Mesothelial cell of epicardium (in vitro differentiated cells): ENCODE measurements at places on chromosomes 4 and X. TPM values are rescaled to one million over a fixed set of nuclear protein-coding genes. Genes with fewer than 3 reads are reported as not detected.

GRCh38 chr4:71237641-71238040 is 101.2 kb upstream of the SLC4A4 start:
- DNase-seq, result no peak

DNA sequence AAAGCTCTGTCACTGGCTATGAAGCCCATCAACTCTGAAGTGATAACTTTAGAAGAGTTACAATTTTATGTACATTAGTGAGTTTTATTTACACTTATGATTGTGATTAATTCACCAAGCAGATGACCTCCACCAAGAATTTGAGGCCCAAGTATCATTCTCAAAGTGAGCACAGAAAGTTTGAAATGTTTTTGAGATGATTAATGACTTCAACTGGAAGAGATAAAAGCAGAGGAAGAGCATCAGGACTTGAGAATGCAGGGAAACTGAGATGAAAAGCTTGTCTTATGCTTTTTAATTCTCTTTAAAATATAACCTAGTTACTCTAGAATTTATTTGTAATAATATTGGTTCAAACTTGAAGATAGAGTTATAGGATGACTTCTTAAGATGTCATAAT is 112.8 kb upstream of the H2AZ1 start:
- no peak for DNase-seq

DNA sequence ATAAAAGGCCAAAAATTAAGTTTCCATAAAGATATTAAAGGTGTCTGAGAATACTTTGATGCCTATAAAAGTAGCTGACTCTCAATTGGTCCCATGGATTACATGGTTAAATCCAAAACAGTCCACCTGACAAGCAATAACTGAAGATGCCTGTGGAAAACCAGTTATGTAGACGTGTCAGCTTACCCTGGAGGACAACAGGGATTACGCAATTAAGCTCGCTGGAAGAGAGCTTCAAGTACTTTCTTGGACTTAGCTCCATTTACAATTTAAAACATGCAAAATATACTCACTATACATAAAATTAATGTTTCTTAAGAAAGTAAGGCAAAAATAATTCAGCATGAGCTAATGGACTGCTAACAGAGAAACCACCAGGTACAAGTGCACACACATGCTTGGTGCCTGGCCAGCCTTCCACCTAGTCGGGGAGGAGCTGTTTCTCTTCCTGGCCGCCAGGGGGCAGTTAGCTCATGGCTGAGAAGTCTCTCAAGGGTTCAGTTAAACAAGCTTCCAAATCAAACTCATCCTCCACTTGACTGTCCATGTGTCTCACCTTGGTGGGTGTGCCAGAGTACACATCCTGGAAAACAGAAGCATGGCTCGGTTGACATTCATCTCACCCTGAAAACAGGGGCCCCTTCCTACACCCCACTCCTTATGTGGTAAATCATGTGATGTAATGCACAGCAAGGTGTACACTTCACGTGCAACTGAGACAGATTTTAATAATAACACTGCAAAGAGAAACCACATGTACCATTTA is 9.2 kb upstream of the FAM53A start:
- peak; percentile 70 for DNase-seq

DNA sequence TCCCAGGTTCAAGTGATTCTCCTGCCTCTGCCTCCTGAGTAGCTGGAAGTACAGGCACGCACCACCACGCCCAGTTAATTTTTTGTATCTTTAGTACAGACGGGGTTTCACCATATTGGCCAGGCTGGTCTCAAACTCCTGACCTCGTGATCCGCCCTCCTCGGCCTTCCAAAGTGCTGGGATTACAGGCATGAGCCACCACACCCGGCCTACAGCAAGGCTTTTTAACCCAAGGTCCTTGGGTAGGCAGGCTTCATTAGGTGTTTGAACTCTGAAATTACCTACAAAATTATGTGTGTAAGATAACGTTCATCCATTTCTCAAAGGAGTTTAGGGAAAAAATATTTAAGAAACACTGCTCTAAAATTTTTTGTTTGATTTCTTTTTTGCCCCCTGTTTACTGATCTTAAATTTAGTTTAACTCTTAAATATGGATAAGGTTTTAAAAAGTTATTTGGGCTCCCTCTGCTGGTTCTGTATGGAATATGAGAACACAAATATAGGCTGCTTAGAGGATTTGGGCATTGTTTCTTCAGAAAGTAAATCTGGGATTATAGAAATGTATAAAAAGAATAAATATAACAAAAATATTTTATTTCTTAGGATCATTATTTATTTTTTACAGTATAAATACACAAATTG is 92.8 kb downstream of the CBR4 start:
- no peak for DNase-seq

GRCh38 chr4:126265888-126266287 is 951.1 kb downstream of the FAT4 start:
- no peak for DNase-seq

GRCh38 chr4:87399148-87399547 is 8.2 kb upstream of the HSD17B11 start:
- no peak for DNase-seq

DNA sequence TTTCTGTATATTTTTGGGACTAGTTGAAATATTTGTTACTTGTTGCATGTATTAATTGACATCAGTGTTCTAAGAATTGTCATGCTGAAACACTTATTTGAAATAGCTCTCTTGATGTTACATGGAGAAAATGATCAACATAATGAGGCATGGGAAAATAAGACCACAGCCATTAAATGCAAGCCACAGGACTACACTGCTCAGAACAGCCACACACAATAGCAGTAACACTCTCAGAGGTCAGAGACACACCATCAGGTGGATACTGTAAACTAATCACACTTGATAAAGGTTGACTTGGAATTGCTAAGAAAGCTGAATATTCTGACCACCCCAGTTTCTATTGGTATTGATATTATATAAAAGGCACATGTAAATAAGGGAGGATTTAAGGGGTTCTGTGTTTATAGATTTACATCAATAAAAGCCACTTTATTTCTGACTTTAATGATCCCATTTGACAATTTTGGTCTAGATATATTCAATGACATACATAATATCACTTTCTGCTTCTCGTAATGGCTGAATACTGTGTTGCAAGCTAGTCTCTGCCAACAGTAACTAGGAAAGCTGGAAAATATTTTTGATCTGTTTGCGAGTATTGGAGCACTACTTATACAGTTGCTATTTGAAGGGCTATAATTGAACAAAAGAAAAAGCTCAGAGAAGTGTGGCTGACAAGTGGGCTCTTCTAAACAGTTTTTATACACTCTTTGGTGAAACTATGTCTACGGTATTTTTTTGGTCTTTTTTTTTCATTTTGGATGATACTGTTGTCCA is 876.5 kb upstream of the INTU start:
- DNase-seq, result no peak

GRCh38 chrX:39459952-39460351 is 637.8 kb downstream of the BCOR start:
- no peak for DNase-seq

- DNase-seq, result no peak
These were observed 69.0 kb downstream of the GLRA2 start for GRCh38 chrX:14598330-14598729.

DNA sequence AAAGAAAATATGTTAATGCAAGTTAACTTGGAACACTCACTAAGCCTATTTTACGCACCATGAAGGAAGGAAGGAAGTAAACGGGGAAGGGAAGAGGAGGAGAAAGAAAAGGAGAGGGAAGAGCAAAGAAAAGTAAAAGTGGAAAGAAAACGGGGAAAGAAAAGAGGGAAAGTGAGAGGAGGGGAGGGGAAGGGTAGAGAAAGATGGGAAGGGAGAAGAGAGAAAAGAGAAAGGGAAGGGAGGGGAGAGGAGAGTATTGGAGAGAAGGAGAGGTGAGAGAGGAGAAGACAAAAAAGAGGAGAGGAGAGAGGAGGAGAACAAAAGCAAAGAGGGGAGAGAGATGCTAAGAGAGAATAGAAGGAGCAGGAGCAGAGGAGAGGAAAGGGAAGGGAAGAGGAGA is 224.1 kb downstream of the SLITRK2 start:
- DNase-seq, result no peak

GRCh38 chrX:96611619-96612362 is 72.9 kb upstream of the DIAPH2 start:
- DNase-seq, result no peak

DNA sequence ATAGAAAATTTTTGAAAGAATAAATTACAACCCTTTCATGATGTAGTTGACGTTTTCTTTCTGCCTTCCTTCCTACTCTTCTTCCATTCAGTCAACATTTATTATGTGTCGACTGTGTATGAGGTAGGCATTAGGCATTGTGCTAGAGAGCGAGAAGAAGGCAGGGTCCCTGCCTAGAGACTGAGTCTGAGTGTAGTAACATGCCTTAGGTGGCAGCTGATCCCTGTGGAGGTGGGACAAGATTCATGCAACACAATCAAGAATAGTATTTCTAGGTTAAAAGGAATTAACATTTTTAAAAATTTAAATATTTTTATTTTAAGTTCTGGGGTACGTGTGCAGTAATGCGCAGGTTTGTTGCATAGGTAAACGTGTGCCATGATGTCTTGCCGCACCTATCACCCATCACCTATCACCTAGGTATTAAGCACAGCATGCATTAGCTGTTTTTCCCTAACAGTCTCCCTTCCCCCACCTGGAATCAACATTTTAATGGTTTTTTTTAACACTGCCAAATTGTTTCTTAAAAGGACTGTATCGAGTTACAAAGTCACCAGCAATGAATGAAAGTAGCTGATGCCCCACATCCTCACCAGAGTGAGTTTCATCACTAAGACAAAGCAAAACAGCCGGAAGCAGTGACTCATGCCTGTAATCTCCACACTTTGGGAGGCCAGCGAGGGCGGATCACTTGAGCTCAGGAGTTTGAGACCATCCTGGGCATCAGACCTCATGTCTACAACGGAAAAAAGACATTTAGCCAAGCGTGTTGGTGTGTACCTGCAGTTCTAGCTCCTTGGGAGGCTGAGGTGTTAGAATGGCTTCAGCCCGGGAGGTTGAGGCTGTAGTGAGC is 84.0 kb downstream of the WWC2 start:
- no peak for DNase-seq

DNA sequence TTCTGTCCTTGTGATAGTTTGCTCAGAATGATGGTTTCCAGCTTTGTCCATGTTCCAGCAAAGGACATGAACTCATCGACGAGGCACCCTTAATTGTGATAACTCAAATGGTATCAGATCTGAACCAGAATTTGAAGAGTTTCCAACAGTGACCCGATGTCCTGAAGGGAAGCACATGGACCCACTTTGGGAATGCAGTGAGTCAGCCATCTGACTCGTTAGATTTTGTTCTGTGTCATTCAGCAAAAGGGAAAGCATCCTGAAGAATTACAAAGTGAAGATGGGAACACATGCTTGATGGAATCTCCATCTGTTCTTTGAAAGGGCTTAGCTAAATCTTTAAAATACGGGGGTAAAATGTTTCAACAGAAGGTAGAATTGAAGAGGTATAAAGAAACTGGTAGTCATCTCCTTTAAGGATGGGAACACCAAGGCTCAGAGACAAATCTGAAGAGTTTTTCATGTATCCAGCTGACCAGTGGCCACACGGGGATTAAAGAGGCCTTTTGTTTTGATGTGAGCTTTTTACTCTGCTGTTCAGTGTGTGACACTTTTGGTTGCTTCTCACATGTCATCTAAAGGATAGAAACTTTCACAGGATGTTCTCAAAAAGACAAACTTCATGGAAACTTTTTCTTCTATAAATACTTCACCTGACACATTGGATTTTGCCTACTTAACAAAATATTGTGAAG is 393.8 kb downstream of the INPP4B start:
- no peak for DNase-seq

DNA sequence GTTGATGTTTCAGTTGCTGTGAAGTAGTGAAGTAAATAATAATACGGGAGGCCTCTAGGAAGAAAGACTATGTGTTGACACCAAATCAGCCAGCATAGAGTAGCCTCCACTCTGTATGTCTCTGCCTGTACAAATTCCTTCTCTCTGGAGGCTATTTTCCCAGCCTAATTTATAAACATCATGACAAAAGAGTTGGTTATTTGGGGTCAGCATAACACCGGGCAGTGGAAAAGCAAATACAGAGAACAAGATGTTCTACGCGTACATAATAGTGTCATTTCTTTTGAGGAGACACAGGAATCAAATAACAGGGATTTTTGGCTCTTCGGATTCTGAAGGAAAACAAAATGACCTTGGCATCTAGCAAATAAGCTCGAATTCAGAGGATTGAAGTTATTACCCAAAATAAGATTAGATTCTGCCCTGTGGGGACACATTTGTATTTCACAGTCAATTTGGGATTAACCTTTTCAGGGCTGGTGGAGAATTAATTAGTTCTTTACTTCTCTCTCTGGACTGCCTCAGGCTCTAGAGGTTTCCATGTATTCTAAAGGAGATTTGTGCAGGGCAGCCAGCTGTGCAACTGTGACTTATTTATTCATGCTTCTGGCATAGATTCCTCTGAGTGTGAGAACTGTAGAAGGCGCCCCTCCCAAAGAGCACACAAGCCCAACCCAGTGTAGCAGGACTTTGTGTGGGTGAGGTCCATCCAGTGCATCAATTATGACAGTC is 14.1 kb upstream of the SYTL4 start:
- DNase-seq, result no peak

DNA sequence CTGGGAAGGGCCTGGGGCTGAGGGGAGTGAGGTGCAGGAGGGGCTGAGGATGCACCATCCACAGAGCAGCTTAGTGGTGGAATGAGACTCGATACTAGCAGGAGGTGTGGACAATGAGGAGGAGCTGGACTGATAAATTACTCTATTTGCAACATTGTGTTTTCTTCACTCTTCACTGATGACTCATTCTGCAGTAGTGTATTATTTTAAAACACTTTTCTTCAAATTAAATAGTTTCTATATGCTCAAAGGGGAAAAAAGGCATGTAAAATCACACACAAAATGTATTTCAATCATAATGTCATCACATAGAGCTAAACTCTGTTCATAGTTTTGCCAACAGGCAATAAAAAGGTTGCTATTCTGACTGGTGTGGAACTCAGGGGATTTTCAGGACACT is 467.0 kb upstream of the CTSO start:
- no peak for DNase-seq

DNA sequence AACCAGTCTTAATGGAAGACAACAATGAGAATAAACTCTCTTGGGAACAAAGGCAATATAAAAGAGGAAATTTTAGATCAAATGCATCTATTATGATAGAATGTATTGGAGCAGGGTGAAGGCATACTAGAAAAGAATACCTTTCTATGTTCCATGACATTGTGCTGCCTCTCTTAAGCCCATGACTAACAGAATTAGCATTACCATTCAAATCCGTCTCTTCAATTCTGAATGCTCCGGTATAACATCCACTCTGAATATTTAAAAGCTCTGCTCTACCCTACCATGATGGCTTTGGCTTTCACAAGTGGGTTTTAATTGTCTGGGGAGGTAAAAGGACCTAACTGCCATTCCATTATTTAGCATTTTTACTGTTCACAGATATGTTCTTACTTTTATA is 1878.4 kb downstream of the ARAP2 start:
- DNase-seq, result no peak

- no peak for DNase-seq
These were observed 145.0 kb upstream of the DGKK start for GRCh38 chrX:50615570-50616158.

- DNase-seq, result no peak
These were observed 135.9 kb downstream of the GATB start for GRCh38 chr4:151624626-151625565.

GRCh38 chr4:53781629-53782457 is 190.6 kb upstream of the LNX1 start:
- DNase-seq, result no peak

Gene HHIP
- 3.5 to 4.0 TPM (median 3.5 TPM) in 3 replicates for total RNA-seq

Gene C4orf50
- 0.02 to 0.04 TPM in 2 of 3 replicates, not detected in the other for total RNA-seq
